NCI-H1694 (cell line): ENCODE measurements at places on chromosomes 16 and 17.

DNA sequence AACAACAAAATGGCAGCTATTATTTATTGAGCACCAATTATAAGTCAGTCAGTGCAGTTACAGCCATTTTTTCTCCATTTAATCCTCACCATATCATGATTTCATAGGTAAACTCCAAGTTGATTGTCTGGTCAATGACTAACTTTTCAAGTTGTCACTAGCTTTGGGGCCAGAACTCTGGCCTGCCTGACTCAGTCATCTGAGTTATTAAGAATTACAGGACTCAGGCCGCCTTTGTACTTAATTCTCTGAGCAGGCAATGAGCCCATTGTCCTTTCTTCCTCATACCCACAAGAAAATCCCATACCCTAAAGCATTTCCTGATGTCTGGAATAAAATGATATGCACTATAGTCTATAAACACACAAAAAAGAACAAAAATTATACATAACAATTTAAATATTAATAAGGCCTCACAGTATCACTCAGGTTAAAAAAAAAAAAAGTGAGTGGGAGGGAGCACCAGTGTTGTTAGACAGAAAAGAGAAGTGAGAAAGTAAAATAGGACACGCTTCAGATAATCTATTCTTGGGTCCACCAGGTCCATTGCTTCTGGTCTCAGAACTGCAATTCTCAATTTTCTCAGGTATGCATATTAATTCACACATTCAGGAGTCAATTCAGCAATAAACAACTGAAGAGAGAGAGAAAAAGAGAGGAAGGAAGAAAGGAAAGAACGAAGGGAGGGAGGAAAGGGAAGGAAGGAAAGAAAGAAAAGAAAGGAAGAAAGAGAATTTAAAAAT is 70.2 kb downstream of the SPAG9 start:
- DNase-seq: no peak

- DNase-seq: no peak
Measured at GRCh38 chr17:2095536-2095910, 40.6 kb downstream of the HIC1 start.

- DNase-seq: no peak
Measured at GRCh38 chr16:31517800-31518402, 9.7 kb upstream of the RUSF1 start.

GRCh38 chr17:78873519-78874340 is 29.3 kb downstream of the CEP295NL start:
- peak; percentile 78 for DNase-seq

GRCh38 chr16:73023752-73024570 is 24.0 kb downstream of the ZFHX3 start:
- DNase-seq: no peak

GRCh38 chr17:40552806-40553693 is 12.2 kb downstream of the CCR7 start:
- DNase-seq: no peak

DNA sequence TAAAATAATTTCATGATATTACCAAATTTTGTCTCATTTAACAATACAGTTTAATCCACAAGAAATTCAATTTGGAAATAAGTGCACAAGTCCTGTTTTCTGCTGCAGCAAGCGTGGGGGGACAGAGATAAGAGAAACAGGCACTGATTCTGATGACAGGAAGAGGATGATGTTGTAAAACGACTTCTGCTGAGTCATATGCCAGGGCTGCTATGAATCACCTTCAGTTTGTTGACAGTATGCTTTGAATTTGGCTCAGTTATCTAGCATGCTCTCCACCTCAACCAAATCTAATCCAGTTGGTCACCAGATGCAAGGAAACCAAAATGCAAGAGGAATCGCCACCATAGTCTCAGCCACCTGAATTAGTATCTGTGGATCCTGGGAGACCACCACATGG is 244.1 kb upstream of the MON1B start:
- DNase-seq: no peak

DNA sequence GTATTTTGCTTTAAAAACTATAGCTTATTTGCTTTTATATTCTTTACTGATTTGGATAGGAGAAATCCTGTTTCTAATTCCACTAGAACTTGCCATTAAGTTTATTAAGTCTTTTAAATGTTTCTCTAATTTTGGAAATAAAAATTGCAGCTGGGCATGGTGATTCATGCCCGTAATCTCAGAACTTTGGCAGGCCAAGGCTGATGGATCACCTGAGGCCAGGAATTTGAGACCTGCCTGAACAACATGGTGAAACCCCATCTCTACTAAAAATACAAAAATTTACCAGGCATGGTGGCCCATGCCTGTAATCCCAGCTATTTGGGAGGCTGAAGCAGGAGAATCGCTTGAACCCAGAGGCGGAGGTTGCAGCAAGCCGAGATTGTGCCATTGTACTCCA is 30.7 kb downstream of the DNAH17 start:
- no peak for DNase-seq

DNA sequence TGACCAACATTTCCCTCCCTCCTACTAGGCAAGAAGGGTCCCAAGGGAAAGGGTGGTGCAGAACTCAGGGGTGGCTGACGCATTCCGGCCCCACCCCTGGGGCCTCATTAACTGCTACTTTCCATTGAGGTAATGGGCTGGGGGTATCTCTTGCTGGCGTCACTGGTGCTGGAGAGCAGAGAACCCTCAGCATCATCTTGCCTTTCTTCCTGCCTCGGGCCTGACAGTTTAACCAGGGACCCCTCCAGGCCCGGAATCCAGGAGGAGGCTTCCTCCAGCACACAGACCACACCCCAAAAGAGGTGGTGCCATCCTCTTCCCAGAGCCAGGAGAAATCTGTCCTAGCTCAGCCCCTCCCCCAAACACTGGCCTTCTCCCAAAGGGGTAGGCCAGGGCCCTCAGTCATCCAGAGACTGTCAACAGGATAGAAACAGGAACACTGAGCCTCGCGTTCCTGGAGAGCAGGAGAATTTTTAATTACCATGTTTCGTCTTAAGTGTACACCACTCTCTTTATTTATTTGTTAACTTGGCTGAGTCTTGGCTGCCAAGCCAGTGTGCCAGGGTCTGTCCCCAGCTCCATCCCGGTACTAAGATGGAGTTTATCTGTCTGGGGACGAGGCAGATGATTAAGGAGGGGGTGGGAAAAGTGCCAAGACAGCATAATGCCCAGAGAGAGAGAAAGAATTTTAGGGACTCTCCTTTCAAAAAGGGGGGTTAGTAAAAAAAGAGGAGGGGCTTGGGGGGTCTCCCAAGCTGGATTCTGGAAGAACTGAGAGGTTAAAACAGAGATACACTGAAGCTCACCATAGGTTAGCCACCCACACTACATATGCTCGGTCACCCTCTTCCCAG is 5.1 kb downstream of the ETV4 start:
- DNase-seq: no peak

- DNase-seq: no peak
Measured at GRCh38 chr16:21710938-21711337, 47.2 kb downstream of the OTOA start.

DNA sequence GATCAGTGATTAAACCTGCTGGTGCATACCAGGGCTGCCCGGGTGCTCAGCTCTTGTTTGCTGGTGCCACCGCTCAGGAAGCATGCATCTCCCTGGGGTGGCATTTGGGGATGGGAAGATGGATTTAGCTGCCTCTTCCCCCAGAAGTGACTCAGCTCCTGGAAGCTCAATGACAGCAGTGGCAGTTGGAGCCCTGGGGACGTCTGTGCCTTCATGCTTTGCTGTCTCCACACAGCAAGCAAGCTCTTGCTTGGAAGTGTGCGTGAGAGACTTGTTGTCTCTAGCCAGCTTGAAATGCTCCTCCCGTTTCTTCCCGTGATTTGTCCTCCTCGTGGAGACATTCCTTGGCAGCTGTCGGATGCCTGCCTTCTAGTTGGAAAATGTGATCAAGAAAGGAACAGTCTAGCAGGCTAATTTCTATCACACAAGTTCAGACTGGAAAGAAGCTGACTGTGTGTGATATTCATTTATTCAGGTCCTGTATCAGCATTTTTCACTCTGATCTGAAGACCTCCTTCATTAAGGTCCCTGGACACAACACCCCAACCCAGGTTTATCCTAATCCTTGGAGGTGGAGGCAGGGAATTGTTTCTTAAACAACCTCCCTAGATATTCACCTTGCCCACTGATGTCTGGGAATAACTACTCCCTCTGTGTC is 73.0 kb downstream of the BMERB1 start:
- no peak for DNase-seq

DNA sequence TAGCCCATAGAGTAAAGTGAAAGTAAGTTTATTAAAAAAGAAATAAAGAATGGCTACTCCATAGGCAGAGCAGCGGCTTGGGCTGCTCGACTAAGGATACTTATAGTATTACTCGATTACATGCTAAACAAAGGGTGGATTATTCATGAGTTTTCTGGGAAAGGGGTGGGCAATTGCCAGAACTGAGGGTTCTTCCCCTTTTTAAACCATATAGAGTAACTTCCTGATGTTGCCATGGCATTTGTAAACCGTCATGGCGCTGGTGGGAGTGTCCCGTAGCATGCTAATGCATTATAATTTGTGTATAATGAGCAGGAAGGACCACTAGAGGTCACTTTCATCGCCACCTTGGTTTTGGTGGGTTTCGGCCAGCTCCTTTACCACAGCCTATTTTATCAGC is 13.3 kb upstream of the GAS7 start:
- no peak for DNase-seq

DNA sequence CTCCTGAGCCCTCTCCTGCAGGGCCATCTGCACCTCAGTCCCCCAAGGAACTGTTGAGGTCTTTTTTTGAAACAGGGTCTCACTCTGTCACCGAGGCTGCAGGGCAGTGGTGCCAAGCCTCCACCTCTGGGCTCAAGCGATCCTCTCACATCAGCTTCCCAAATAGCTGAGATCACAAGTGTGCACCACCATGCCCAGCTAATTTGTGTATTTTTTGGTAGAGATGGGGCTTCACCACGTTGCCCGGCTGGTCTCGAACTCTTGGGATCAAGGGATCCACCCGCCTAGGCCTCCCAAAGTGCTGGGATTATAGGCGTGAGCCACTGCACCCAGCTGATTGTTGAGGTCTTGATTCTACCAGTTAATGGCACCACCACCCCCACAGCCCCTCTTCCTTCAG is 27.9 kb upstream of the ENDOV start:
- DNase-seq: no peak

DNA sequence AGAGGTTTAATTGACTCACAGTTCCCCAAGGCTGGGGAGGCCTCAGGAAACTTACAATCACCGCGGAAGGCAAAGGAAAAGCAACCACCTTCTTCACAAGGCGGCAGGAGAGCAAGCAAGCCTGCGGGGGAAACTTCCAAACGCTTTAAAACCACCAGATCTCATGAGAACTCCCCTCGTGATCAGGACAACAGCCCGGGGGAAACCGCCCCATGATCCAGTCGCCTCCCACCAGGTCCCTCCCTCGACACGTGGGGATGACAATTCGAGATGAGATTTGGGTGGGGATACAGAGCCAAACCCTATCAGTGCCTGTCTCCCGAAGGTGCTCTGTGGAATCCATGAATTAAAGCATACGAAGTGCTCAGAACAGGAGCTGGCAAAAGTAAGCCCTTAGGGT is 43.9 kb upstream of the ABR start:
- DNase-seq: no peak

- no peak for DNase-seq
Measured at GRCh38 chr16:2043667-2044451, 3.8 kb downstream of the NTHL1 start.

DNA sequence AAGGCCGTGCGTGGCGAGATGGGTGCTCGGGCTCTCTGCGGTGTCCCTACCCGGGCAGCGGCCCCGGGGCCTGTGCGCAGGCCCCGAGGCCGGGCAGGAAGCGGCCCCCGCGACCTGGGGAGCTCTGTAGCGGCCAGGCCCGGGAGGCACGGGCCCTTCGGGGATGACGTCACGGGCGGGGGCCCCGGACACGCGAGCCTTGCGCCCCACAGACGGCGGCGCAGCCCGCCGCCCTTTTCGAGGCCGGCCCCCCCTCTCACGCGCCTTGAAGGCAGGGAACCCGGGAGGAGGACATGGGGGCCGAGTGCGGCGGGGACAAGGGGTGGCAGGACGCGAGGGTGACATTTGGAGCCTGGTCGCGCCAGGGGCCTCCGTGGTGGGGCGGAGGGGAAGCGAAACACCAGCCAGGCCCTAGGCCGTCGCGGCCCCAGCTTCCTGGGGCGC is 1.1 kb downstream of the RAI1 start:
- no peak for DNase-seq

DNA sequence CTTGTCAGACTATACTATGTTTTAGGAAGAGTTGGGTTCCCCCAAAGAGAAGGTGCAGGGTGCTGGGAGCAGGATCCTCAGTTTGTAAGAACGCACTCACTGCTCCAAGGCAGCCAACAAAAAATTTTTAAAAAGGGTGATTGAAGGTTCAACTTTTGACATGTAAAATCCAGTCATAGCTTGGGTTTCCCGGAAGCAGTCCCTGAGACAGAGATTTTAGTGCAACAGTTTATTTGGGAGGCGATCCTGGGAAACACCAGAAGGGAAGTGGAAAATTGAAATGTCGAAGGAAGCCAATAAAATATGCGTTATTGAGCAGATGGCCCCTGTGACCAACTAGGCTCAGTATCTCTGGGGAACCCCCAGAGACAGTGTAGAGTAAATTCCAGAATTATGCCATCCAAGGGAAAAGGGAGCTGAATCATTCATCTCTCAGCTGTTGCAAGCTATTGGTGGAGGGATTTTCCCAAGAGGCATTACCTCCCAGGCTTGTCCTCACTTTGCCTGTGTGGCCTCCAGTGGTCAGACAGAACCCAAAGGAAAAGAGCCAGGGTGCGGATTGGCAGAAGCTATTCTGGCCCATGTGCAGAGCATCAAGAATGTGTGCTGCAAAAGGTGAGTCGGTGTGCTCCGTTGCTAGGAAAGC is 72.9 kb downstream of the HS3ST3B1 start:
- no peak for DNase-seq

GRCh38 chr17:55708175-55708974 is 14.3 kb downstream of the TMEM100 start:
- DNase-seq: no peak

DNA sequence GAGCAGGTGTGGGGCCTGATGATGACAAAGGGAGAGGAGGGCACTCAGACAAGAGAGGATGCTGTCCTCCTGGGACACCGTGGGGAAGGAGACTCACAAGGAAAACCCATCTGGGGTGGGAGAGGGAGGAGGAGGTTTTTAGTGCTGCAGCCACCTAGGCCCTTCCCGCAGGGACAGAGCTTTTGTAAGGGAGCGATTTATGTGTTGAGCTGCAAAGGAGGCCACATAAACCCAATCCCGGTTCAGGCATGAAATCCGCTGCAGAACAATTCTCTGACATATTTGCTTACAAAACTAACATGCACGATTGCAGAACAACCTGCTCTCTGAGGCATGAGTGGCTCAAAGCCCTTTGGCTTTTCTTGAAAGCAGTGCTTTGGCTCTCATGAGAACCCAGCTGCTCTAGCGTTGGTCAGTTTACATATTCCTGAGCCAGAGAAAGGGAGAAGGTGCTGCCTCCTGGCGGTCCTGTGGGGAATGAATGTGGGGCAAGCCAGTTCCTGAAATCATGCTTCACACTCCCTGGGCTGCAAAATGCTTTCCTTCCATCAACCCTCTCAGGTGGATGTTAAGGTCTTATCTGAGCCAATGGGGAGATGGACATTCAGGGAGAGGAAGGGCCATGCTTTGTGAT is 122.4 kb upstream of the NLRP1 start:
- DNase-seq: peak; percentile 51

GRCh38 chr16:49663081-49664065 is 192.5 kb downstream of the ZNF423 start:
- DNase-seq: no peak
